ENCODE measurements at places on chromosomes 7 and 10. TPM values are rescaled to one million over a fixed set of nuclear protein-coding genes. Genes with fewer than 3 reads are reported as not detected.

Gene PSMC2
- total RNA-seq = 153 TPM

Gene CCDC71L
- 11.8 TPM for total RNA-seq

Gene AGAP3
- 45.7 TPM for total RNA-seq

Gene HKDC1
- 0.89 TPM for total RNA-seq

Gene CARD11
- 0.77 TPM for total RNA-seq

Gene MSMB
- total RNA-seq = not detected

Gene BEND7
- total RNA-seq = 20.0 TPM

GRCh38 chr10:131638049-131638879 is 262.5 kb upstream of the PPP2R2D start:
- no peak for DNase-seq

DNA sequence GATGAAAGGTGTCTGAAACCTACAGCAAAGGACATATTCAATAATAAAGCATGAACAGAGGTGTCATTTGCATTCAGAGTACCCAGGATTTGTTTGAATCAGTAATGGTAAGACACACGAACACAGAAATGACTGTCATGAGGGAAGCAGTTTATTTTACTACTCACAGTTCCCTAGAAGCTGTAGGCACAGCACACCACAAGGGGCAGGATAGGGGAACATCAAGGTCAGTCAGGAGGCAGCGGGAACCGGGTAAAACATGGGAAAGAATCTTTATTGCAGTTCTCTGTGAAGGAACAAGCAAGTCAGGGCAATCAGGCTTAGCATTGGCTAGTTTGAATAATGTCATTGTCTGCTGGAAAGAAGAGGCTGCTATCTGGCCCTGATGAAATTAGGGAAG is 70.2 kb upstream of the PDSS1 start:
- no peak for DNase-seq

GRCh38 chr10:99529591-99530107 is 3.1 kb upstream of the NKX2-3 start:
- no peak for DNase-seq

DNA sequence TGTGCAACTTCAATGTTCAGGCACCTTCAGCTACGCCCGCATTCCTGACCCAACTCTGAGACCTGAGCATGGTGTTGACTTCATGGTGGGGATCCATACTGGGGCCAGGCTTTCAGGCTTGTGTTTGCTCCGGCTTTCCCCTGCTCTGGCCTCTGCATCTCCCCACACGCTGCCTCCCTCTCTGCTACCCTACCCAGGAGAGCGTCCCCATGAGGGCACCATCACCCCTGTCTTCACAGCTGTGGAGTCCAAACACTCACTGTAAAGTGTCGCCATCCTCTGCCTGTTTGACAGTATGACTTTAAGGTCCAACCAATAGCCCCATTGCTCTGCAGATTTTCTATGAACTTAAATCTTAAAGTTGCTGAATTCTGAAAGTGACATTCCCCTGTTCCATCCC is 199.0 kb upstream of the GRB10 start:
- no peak for DNase-seq

DNA sequence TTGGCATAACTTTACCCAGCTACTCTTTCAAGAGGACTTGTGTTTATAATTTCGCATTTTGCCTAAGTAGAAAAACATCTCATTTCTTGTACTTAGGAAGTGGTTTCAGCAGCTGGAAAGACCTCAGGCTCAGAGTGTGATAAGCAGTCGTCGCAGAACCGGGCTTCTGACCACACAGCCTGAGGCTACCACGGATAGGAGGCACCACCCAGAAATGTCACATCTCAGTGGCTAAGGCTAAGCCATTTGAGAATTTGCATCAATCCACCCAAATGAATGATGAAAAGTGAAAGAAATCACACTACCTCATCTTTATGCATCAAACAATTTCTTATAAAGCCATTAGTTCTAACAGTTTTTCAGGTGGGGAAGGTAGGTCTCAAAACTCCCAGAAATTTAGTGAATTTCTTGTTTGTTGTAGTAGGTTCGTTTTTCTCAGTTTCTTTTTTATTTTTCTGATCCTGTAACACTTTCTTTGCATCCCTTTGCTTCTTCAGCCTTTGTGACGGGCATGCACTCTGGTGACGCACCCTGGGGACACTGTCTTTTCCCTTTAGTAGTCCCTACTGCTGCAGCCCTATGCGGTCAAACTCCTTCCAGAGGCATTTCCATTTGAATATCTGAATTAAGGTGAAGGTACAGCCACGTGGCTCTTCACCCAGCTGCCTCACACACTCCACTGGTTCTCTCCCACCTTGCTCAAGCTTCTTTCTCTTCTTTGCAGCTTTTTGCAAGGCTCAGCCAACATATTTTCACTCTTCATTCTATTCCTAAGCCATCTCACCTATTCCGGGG is 68.5 kb downstream of the MAP3K8 start:
- DNase-seq = no peak

GRCh38 chr7:4667776-4668509 is 14.2 kb upstream of the FOXK1 start:
- no peak for DNase-seq

GRCh38 chr7:80705130-80705781 is 66.8 kb downstream of the CD36 start:
- no peak for DNase-seq

DNA sequence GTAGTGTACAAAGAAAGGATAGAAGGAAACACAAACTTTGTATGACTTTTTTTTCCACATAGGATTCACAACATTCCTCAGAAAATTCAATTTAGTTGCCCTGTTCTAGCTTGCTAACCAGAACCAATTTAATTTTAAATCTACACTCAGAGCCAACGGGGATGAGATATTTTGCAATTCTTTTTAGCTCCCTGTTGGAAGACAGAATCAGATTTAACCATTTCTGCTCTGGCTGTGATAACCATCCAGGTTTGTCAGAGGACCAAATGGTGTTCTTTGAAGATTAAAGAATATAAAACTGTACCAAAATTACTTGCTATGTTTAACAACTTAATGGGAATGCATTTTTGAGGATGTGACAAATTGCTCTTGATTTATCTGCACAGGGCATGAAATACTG is 319.7 kb downstream of the HPSE2 start:
- DNase-seq = no peak

DNA sequence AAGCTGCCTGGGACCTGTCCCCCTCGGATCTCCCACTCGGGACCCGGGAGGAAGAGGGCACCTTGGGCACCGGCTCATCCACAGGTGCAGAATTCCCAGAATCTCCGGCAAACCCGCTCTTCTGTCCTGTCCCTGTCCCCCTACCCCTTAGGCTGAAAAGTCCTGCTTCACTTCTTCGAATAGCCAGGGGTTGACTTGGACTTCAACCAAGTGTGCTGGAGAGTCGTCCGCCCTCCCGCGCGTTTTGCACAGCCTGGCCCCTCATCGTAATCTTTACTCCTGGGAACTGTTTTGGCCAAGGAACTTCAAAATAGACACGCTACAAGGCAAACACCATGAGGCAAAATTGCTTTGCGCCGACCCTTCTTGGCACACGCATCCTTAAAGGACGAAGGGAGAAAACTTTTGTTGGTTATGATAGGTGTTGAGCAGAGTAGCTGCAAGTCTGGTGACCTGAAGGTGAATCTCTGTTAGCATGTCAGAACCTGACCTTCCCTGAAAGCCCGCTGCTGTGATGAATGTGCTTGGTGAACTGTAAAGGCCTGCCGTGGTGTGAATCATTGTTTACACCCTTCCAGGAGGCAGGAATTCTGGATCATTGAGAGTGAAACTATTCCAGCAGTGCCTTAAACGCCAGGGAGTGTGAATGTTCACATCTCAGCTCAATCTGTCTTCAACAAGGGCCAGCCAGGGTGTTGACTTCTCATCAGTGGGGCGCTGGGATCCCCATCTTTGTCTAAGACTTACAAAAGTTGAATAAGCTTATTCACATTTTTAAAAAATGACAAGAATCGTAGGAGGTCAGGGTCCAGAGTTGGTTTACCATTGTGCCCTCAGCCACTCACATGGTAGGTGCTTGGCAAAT is 589 bp upstream of the RAPGEF5 start:
- DNase-seq = no peak

- no peak for DNase-seq
These were observed 597.9 kb upstream of the DPP6 start for GRCh38 chr7:153454306-153454705.

DNA sequence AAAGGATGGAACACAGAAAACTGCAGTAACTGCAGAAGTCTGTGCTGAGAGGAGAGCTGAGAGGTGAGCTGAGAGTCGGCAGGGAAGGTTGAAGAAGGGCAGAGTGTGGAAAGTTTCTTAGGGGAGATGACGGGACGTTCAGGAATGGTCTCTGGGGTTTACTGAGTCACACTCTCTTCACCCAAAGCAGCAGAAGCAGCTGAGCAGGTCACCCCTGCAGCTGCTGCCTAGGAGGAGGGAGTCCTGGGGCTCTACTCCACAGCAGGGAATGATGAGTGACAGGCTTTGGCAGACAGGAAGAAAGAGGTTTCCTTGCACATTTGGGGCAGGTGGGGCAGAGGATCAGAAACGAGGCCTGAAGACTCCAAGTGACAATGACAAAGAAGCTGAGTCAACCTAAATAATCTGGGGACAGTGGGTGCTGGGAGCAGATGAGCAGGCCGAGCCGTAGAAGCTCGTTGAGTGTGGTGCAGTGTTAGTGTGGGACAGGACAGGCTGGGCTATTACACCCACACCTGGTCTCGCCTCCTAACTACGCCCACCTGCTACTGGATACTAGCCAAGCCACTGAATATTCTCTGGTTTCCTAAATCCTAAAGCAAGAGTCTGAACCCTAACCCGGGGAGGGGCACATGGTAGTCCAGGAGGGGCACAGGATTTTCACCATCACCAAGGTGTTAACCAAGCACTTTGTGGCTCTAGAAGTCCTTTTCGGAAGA is 24.9 kb downstream of the BEND7 start:
- no peak for DNase-seq

DNA sequence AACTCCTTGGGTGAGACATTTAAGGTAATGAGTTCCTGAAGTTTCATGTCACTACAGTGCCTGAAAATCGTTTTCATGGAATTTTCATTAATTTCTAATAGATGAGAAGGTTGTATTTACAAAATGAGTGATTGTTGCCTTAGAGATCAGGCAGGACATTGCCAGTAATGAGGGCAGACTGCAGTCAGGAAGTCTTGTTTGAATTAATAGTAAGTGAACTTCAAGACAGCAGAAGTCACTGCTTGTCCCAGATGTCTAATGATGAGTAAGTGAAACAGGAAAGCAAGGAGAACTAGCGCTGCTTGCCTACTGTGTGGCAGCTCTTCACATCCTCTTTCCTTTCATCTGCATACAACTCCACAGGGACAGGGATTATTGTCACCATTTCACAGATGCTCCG is 237.4 kb downstream of the BAMBI start:
- no peak for DNase-seq

- no peak for DNase-seq
These were observed 683.1 kb upstream of the SORCS1 start for GRCh38 chr10:107847620-107848019.

DNA sequence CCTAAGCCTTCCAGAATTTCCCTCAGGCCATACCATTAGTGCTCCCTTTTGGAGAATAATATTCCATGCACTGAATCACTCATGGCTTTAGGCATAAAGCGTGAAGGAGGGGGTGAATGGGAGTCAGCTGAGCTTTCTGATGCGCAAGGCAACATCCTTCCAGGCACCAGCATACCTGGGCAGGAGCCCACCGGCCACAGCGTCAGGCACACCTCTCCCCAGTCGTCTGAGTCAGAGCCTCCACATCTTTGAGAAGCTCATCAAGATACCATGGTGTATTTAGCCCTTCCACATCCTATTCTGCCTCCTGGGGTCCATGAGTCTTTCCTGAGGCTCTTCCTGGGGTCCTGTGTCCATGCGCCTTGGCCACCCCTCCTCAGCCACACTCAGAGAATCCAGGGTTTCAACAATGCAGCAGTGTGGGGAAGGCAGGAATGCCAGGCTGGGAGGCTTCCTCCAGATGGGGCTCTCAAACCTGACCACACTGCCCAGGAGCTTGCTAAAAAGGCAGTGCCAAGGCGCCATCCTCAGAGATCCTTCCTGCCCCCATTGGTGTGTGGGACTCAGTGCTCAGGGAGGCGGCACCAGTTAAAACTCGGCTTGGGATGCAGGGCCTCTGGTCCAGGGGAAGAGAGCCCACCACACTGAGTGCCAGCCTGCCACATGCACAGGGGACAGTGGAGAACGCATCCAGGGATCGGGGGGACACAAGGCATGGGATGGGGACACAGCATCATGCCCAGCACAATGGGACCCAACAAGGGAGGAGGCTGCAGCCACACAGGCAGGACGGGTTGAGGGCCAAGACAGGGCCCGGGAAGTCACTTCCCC is 31.6 kb downstream of the RASGEF1A start:
- DNase-seq = no peak

- no peak for DNase-seq
These were observed 26.1 kb upstream of the BHLHA15 start for GRCh38 chr7:98185101-98185500.

DNA sequence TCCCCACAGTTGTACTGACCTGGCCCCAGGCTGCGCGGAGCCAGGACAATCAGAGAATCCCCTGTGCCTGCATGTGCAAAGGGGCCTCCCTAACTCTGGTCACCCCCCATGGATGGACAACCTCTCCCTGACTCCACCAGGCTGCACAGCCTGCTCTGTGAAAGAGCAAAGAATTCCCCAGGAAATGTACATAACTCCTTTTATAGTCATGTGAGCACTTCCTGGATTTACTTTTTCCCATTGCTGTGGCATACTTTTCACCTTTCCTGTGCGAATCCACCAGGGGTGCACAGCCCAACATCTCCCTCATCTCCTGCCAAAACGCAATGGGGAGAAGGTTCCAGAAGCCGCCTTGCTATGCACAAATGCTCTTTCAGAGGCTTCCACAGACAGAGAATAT is 27.9 kb downstream of the FGFR2 start:
- DNase-seq = no peak

DNA sequence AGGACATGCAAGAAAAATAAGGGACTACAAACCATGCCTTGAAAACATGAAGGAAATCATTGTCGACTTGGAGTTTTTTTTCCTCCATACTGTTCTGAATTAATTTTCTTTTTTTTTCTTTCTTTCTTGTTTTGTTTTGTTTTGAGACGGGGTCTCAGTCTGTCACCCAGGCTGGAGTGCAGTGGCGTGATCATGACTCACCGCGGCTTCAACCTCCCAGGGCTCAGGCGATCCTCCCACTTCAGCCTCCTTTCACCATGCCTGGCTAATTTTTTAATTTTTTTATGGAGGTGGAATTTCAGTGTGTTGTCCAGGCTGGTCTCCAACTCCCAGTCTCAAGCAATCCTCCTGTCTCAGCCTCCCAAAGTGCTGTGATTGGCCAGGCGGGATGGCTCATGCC is 11.6 kb downstream of the UCMA start:
- DNase-seq = no peak

- no peak for DNase-seq
These were observed 588.9 kb downstream of the POM121L12 start for GRCh38 chr7:53624356-53624755.

GRCh38 chr10:9012312-9012711 is 957.8 kb downstream of the GATA3 start:
- no peak for DNase-seq
